ENCODE measurements at places on chromosomes 2 and 18.
A peak's percentile ranks its signal among the peaks of the same experiment; 100 is the strongest.

GRCh38 chr2:68926796-68927195 is 25.9 kb downstream of the GKN2 start:
- DNase-seq: no peak

DNA sequence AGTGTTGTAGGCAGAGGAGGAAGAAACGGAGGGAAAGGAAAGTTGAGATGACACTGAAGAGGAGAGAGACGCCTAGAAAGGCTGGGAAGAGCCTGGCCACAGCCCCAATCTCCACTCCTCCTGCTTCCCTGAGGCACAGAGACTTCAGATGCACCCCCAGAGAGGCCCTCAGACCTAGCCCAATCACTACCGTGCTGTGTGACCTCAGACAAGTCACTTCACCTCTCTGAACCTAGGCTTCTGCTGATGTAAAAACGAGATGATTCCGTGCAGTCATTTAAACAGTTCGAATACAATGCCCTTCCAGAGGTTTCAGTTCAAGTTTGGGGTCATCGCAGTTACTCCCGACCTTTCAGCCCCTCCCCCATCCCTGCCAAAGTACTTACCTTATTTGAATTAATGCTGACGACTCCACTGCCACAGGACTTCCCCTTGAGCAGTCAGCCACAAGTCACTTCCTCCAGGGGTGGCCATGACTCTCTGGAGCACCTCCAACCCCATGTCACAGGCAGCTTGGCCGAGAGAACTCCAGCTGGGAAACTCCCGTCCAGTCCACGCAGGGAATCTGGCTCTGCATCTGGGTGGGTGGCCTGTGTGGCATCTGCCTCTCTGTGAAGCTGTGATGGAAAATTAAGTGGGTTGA is 105.2 kb upstream of the ID2 start:
- peak; percentile 28 for DNase-seq

- DNase-seq: no peak
Observed at GRCh38 chr2:176461098-176461808, 192.0 kb downstream of the MTX2 start.

DNA sequence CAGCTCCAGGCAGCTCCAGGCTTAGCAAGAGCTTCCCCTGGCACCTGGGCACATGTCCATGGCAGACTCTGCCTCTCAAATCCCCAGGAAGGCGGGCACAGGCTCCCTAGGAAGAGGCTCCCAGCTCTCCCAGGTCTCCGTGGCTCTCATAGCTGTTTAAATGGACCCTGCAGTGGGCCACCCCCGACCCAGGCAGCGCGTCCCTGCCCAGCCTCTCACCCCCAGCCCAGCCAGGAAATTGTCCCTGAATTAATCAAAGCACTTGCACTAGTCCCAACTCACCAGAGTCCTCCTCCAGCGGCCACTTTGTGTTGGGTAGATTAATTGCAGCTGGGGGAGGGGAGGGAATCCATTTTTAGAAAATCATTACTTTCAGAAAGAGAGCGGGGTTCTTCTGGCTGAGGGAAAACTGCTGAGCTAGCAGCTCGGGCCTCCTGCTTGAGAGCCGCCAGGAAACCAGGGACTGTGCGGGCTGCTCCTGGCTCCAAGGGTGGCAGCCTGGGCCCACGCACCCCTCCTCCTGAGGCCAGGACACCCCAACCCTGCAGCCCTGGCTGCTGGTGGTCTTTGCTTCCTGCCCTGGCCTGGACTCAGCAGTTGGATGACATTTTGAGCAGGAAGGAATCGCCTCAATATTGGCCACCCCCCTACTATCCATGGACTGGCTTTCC is 36.0 kb downstream of the SMAD7 start:
- DNase-seq: no peak

DNA sequence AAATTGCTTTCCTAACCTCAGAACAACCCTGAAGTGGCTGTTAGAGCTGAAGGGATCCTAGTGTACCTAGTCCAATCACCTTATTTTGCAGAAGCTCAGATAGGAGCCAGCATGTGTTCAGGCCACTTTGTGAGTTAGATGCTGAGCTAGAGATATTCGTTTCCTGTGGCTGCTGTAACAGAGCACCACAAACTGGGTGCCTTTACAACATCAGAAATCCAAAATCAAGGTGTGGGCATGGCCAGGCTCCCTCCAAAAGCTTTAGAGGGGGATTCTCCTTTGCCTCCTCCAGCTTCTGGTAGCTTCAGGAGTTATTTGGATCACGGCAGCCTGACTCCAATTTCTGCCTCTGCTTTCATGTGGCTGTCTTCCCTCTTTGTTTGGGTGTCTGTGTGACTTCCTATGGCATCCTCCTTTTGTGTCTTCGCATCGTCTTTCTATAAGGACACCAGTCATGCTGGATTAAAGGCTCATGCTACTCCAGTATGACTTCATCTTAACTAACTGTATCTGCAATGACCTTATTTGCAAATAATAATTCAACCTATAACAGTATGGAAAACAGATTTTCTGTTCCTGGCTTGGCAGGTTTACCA is 86.3 kb upstream of the TGFA start:
- DNase-seq: no peak

DNA sequence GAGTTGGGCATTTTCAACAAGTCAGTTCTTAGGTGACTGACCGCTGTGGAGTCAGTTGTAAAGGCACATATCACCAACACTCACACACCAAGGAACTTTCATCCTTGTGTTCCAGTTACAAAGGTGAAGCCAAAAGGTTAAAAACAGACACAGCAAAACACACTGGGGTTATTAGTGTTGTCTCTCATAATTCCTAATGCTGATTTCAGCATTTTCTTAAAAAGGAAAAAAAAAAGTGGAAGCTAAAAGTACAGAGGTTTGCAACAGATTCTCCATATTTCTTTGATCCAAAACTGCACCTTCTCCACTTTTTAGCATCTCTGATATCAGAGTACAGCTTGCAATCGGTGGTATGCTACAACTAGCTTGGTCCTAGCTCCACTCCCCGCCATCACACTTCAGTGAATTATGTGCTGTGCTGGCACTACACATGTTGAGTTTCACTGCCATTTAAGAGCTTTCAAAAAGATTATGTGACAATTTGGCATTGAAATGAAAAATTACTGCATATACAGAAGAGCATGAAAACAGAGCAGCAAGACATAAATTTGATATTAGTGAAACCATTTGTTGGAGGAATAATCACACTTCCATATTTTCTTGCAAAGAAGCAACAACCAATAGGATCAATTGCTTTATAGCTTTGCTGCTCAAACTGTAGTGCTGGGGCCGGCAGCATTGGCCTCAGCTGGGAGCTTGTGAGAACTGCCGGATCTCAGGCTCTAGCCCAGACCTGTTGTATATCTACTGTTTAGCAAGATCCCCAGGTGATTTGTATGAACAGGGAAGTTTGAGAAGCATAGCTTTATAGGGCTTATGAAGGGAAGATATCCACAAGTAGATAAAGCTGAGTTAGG is 62.3 kb upstream of the DAPL1 start:
- DNase-seq: no peak

- no peak for DNase-seq
Observed at GRCh38 chr2:231632559-231633142, 40.0 kb downstream of the TEX44 start.

- DNase-seq: no peak
Observed at GRCh38 chr2:174574657-174575056, 22.9 kb downstream of the WIPF1 start.

DNA sequence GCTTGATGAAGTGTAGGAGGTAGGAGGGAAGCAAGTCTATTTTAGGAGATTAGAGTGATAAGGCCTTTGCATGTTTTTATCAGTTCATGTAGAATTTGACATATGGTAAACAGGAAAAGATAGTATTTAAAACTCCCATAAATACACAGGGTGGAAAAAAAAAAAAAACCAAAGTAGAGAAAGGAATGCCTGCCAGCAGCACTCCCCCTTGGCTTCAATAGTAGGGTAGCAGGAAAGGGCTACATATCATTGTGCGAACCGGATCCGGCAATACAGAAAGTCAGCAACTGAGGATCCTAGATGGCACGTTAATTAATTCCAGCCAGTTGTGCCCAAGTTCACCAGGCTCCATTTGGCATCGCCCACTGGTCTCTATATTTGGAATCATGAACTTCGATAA is 159.6 kb upstream of the SMIM21 start:
- DNase-seq: no peak

- DNase-seq: no peak
Observed at GRCh38 chr18:66564236-66564635, 39.7 kb downstream of the CDH19 start.

DNA sequence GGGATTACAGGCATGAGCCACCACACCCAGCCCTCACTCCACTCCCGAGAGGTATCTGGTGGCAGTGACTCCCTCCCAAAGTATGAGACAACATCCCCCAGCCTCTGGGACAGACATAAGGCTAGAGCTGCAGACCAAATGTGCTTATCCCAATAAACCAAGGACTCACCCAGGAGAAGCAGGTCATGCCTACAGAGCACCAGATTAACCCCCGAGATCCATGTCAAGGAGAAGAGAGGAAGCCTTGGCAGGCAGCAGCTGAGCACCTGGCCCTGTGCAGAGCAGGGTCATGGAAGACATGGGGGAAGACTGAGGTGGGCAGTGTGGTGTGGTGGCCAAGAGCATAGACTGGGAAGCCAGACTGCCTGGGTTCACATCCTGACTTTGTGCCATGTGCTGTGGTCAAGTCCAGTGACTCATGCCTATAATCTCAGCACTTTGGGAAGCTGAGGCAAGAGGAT is 7.2 kb downstream of the RAB11FIP5 start:
- DNase-seq: no peak

DNA sequence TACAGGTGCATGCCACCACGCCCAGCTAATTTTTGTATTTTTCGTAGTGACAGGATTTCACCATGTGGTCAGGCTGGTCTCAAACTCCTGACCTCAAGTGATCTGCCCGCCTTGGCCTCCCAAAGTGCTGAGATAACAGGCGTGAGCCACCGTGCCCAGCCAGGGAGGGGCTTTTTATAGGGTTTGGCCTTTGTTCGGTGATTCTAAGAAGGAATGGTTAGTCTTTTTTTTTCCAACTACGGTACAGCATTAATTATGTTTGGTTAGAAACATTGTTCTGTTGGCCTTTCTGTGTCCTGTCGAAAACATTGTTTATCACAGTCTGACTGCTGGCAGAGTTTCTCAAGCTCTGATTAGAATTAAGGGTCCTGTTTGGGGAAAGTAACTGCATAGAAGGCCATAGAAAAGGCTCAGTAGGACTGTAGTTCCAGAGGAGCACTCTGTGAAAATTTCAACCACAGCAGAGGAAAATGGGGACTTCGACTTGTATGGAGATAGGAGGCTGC is 19.3 kb upstream of the SMCHD1 start:
- no peak for DNase-seq

- DNase-seq: no peak
Observed at GRCh38 chr2:146994246-146994645, 850.6 kb upstream of the ACVR2A start.

GRCh38 chr2:194343167-194343566 is 1313.9 kb upstream of the SLC39A10 start:
- DNase-seq: no peak

- no peak for DNase-seq
Observed at GRCh38 chr2:18991177-18992168, 366.9 kb downstream of the OSR1 start.

DNA sequence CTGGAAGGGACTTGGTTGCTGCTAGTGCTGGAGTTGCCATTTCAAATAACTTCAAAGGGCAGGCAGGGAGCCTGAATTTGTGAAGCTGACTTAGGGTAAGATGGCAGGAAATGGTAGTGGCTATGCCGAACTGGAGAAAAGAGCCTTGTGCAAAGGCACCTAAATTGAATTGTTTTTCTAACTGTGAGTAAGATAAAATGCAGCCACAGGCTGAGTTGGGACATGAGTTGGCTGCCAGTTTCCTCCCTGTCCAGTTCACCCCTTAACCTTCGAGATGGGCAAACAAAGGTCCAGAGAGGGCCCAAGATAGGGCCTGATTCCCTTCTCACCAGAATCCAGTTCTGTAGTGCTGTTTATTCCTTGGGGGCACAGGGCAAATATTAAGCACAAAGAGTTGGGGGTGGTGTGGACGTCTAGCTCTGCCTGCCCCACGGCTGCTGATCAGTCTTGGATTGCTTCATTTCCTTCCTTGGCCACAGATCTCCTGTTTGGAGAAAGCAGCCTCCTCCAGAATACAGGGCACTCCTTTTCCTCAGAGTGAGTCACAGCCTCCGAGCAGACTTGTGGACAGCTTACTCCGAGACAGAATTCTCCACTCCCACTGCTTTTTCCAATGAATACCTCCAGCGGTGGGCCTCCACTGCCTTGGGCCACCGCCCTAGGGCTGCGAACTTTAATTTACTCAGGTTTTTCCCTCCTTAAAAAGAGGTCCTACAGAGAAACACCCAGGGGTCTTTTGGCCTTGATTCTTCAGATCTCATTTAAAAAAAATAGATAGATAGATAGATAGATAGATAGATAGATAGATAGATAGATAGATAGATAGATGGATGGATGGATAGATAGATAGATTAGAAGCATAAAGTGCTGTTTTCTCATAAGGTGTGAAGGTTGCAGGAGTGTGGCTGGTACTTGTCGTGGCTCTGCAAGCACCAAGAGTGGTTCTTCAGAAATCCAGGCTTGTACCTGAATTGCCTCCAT is 18.4 kb upstream of the SLC20A1 start:
- no peak for DNase-seq

DNA sequence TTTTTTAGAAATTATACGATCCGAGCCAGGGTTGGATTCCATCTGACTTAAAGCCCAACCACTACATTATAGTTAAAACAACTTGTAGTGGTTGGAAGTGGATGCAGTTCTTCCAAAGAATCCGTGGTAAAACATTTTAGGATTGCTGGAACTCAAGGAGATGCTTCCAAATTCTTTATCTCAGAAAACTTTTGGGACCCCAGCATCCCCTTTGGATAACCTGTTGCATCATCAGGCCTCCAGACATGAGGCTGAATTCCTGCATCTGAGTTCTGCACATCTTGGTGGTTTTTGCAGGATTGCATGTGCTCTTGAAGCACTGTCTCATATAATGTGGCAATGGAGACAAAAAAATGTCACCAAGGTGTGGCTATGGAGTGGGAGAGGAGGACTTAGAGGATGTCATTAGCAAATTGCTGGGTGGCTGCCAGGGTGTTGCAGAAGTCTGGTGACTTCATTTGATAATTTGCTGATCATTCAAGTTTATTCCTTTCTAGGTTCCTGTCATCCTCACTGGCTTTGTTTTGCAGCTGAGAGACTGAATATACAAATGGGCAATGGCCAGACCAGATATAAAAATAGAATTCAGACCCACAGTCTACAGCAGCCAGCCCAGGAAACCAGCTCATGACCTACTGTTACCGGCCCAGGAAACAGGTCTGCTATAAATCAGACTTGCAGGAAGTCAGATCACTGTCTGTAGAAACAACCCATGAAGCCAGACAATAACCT is 207.7 kb downstream of the BCL2 start:
- no peak for DNase-seq
